Nephron progenitor cell (in vitro differentiated cells): ENCODE measurements at places on chromosomes 6 and 20.

- DNase-seq: no peak
Measured at GRCh38 chr6:144134737-144135136, 15.6 kb upstream of the STX11 start.

- no peak for DNase-seq
Measured at GRCh38 chr6:8549074-8549790, 113.9 kb upstream of the SLC35B3 start.

- no peak for DNase-seq
Measured at GRCh38 chr6:44111434-44112417, 15.5 kb downstream of the MRPL14 start.

DNA sequence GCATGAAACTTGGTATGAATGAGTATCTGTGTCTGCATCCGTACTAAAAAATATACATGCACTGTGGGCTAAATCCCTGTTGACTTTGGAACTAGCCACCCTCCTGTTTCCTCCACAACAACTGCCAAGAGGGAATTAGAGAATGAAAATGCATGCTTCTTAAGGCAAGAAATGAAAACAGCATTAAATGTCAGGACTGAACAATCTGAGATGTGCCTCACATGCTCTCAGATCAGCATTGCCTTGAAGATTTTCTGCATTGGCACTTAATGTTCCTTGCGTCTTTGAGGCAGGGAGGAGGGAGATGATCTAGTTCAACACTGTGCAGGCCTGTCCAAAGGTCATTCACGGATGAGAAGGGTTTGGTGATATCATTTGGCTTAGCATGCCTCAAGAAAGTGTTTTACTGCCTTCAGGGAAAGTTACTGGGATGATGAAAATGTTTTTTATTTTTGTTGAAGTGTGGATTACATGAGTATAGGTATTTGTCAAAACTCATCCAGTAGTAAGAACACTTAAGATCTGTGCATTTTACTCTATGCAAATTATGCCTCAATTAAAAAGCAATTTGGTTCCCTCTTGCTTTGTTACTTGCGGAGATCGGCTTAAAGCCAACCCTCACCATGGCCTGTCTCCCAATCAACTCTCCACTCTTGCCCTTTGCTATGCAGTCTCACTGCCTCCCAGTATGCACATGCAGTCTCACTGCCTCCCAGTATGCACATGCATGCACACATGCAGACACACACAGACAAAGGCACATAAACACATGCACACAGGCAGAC lies 47.5 kb upstream of the RIN2 start:
- no peak for DNase-seq

DNA sequence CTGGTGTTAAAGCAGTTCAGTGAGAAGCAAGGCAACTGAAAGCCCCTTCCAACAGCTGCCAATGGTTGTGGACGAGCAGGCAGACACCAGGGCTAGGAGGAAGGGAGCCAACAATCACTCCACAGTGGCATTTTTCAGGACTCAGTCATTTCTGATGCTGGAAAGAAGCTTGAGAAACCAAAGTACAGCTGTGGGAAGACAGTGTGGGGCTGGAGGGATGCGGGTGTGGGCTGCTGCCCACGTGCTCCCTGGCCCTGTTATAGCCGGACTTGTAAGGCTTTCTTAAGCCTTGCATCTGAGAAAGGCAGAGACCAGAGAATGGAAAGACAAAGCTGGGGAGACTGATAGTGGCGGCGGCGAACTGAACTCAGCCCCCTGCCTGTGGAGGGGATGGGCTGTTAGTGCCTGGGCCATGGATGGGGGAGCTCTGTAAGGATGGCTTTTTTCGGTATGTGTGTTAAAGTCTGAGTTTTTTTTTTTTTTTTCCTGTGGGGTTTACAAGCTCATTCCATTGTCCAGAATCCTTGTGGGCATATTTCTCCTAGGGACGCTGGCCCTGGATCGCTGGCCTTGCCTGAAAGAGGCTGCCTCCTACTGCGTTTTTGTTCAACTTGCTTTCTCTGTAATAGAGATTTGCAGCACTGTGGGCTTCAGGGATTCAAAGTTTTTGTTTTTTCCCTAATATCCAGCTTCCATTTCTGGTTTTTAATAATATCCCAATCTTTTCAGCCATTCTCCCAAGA lies 91.7 kb downstream of the GJA10 start:
- DNase-seq: no peak

GRCh38 chr6:145608850-145609249 lies 126.5 kb downstream of the EPM2A start:
- DNase-seq: no peak

- DNase-seq: no peak
Measured at GRCh38 chr6:88704980-88705379, 258.4 kb downstream of the RNGTT start.

- no peak for DNase-seq
Measured at GRCh38 chr6:141326426-141326825, 806.3 kb upstream of the GJE1 start.

DNA sequence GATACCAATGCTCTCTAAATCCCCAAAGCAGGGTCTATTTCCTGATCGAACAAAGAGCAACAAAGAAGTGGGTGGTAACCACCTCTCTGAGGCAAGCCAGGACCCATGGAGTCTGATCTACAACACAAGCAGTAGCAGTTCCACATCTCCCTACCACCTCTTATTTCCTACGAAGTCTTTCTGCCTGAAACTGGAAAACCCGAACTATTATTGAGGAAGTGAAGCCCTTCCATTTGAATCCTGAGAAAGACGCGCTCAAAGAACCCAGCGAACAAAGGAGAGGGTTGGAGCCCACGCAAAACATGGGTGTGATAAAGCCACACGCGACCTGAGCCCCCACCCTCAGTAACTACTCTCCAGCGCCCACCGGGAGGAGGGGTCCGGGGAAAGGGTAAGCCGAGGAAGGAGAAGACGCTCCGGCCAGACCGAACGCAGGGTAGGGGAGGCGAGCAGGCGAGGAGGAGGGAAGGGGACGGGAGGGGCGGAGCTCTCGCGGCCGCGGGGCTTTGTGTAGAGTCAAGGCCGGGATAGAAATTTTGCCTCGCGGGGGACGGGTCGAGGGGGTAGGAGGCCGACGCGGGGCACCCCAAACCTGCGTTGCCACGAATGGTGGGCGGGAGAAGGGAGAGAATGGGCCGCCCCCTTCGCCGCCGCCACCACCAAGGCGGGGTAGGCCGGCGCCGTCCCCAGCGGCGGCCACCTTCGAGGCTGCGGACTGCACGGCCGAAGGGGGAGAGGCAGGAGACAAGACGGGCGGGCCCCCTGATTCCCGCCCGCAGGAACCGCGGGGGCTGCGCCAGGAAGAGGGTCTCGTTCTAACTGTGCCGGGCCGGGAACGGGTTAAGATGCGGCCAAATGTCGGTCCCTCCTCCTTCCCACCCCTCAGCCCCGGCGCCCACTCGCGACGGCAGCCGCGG lies 802 bp downstream of the HDAC2 start:
- peak; percentile 65 for DNase-seq

DNA sequence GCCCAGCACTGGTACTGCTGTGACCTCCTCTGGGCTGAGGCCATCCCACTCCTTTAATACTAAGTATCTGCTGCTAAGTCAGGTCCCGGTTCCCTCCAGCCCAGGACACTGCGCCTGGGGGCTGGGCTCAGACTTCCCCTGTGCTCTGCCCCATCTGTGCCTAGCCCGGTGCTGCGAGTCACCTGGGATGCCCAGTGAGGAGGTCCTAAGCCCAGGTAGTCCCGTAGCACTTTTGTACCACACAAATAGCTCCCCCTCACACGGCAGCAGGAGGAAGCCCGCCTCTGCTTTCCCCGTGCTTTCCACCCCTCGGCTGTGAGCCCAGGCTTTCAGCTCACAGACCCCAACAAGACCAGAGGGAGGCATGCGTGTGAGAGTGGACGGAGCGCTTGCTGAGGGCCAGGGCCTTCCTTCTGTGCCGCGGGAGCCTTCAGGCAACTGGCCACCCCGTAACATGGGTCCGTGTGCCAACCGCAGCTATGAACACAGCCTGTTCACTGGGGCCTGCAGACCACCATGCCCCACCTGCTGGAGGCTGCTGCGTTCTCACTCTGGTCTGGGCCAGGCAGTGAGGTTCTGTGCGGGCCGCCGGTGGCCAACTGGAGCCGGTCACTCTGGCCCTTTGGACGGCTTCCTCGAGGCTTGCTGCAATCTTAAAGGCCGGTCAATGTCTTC lies 79.9 kb upstream of the MPC1 start:
- no peak for DNase-seq

GRCh38 chr6:130515306-130515705 lies 149.5 kb downstream of the TMEM200A start:
- no peak for DNase-seq

- DNase-seq: no peak
Measured at GRCh38 chr6:7127680-7128079, 19.9 kb downstream of the RREB1 start.

GRCh38 chr6:136503303-136504029 lies 46.8 kb downstream of the MAP7 start:
- DNase-seq: no peak

- DNase-seq: peak; percentile 88
Measured at GRCh38 chr6:166275714-166276166, 32.5 kb downstream of the PRR18 start.

DNA sequence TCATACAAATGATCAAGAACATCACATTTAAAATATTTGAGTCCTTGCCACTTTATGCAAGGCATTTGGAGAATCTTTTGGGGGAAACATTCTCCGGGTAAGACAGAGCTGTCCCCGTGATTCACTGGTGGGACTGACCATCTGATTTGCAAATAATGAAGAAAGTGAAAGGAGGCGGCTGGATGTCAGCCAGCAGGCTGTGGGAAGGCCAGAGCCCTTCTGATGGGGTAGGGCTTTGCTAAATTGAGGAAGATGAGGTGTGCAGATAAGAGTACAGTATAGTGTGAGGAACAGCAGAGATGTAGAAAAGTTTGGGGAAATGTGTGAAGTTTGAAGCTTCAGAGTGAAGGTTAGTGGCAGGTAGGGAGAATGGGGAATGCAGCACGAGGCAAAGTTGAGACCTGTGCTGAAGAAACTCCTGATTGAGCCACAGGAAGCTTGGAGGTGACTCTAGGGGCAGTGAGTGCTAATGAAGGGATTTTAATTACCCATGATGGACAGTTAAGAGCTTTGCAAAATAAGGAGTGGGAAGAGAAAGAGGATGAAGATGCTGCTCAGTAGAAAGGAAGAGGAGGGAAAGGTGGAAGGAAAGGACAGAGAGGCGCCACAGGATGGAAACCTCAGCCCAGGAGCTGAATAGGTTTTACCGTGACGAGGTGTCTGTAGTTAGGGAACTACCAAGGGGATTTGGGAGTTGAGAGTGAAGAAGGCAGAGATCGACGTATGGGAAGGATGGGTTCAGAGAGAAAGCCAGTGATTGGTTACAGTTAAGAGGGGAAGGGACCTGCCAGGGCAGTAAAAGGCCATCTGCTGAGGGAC lies 68.7 kb downstream of the SNX9 start:
- DNase-seq: no peak

- no peak for DNase-seq
Measured at GRCh38 chr6:41370488-41371111, 35.2 kb downstream of the NCR2 start.

DNA sequence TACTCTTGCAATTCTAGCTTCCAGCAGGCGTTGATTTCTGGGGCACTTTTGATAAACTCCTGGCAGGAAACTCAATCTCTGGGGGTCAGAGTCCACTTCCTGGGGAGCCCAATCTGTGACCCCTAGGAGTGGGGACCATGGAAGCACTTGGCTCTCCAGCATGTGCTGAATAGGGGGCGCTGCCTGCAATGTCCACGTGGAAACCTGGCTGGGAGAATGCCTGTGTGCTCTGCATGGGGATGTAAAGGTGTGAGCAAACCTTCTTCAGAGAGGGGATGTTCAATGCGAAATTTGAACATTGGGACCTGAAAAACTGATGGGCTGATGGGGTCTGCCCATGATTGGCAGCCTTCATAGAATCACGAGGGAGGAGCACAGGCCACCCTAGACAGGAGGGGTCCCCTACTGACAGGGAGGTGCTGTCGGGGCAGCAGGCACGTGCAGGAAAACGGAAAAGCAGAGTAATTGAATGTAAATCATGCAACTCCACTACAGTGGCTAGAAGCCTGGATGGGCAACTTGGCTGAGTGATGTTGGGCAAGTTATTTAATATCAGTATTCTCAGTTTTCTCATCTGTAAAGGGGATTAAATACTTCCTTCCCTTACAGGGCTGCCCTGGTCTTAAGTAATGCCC lies 47.8 kb downstream of the CEP43 start:
- no peak for DNase-seq

GRCh38 chr6:72954716-72955115 lies 270.6 kb downstream of the KHDC1L start:
- DNase-seq: no peak

- peak; percentile 59 for DNase-seq
Measured at GRCh38 chr6:29589423-29590048, 4.6 kb downstream of the OR2H2 start.

GRCh38 chr20:43529051-43529450 lies 21.6 kb downstream of the L3MBTL1 start:
- no peak for DNase-seq

GRCh38 chr6:81561071-81561564 lies 191.4 kb downstream of the TENT5A start:
- no peak for DNase-seq

- no peak for DNase-seq
Measured at GRCh38 chr6:30854285-30855040, 29.9 kb upstream of the DDR1 start.

DNA sequence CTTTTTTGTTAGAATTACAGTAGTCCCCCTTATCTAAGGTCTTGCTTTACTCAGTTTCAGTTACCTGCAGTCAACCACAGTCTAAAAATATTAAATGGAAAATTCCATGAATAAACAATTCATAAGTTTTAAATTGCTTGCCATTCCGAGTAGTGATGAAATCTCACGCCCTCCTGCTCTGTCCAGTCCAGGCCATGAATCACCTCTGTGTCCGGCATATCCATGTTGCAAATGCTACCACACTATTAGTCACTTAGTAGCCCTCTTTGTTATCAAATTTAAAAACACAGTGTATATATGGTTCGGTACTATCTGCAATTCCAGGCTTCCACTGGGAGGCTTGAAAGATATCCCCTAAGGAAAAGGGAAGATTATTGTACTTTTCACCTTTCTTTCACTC lies 164.6 kb upstream of the FAM83B start:
- no peak for DNase-seq

- DNase-seq: peak; percentile 14
Measured at GRCh38 chr20:11686820-11687543, 230.7 kb upstream of the BTBD3 start.

DNA sequence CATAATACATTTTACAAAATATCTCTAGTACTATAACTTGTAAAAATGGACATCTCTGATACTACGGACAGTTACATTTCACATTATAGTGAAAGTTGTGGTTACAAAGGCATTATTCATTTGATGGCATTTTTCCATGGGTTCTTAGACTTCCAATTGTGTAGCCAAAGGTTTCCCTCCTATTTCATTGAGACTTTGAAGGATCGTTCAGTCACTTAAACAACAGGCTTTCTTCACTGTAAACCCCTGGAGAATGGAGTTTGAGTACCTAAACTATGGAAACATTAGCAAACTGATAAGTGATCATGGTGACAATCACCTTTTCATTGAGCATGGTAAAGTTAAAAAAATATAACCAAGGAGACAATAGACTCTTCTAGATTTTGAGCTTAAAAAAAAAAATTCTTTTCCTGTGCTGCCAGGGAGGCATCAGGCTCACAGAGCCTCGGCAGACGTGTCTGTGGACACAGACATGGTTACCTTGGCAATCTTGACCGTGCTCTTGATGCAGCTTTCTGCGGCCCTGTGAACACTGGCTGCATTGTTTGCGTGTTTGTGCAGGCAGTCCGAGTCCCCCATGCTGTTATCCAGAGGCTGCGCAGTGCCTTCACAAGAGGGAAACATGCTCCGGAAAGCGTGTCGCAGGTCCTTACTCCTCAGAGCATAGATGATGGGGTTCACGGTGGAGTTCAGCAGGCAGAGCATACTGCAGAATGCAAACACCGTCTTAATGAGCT lies 22.6 kb downstream of the CNR1 start:
- no peak for DNase-seq
